ENCODE measurements at places on chromosomes 2 and 18. TPM values are rescaled to one million over a fixed set of nuclear protein-coding genes. Genes with fewer than 3 reads are reported as not detected.
A peak's percentile ranks its signal among the peaks of the same experiment; 100 is the strongest.

DNA sequence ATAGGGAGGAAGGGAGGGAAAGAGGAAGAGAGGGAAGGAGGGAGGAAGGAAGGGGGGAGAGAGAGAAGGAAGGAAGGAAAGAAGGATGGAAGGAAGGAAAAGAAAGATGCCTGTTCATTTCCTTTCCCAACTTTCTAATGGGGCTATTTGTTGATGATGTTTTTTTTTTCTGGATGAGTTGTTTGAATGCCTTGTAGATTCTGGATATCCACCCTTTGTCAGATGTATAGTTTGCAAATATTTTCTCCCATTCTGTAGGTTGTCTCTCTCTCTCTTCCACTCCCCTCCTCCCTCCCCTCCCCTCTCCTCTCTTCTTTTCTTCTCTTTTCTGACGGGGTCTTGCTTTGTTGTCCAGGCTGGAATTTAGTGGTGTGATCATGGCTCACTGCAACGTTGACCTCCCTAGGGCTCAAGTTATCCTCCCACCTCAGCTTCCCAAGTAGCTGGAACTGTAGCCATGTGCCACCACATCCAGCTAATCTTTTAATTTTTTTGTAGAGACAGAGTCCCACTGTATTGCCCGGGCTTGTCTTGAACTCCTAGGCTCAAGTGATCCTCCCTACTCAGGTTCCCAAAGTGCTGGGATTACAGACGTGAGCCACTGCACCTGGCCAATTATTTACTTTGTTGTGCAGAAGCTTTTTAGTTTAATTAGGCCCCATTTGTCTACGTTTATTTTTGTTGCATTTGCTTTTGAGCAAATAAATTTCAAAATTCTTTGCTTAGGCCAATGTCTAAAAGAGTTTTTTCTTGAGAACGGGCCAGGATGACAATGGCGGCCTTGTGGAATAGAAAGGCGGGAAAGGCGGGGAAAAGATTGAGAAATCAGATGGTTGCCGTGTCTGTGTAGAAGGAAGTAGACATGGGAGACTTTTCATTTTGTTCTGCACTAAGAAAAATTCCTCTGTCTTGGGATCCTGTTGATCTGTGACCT is 57.3 kb upstream of the FAM117B start:
- H3K4me1 ChIP-seq: no peaks in the 10 kb centered on the region
- DNase-seq: no peak
- no peak overlapping the region for H3K27ac ChIP-seq
- no peak overlapping the region for H3K4me3 ChIP-seq
- no peaks in the 10 kb centered on the region for H3K27me3 ChIP-seq

GRCh38 chr18:34809451-34810072 is 99.5 kb downstream of the DTNA start:
- no peak overlapping the region for H3K4me3 ChIP-seq
- H3K4me1 ChIP-seq: no peaks in the 10 kb centered on the region
- H3K27me3 ChIP-seq: no peaks in the 10 kb centered on the region
- DNase-seq: no peak
- H3K27ac ChIP-seq: no peak overlapping the region

- no peaks in the 10 kb centered on the region for H3K4me1 ChIP-seq
- H3K27me3 ChIP-seq: no peaks in the 10 kb centered on the region
- no peak overlapping the region for H3K4me3 ChIP-seq
- H3K27ac ChIP-seq: no peak overlapping the region
Observed at GRCh38 chr2:138979131-138979785, 199.1 kb upstream of the NXPH2 start.

Gene COL3A1
- not detected for polyA plus RNA-seq

- H3K4me3 ChIP-seq: no peak overlapping the region
- no peaks in the 10 kb centered on the region for H3K4me1 ChIP-seq
- DNase-seq: no peak
- no peaks in the 10 kb centered on the region for H3K27me3 ChIP-seq
- no peak overlapping the region for H3K27ac ChIP-seq
Observed at GRCh38 chr2:112032224-112032586, 22.9 kb upstream of the TMEM87B start.

Gene MARS2
- 5.1 TPM for polyA plus RNA-seq

DNA sequence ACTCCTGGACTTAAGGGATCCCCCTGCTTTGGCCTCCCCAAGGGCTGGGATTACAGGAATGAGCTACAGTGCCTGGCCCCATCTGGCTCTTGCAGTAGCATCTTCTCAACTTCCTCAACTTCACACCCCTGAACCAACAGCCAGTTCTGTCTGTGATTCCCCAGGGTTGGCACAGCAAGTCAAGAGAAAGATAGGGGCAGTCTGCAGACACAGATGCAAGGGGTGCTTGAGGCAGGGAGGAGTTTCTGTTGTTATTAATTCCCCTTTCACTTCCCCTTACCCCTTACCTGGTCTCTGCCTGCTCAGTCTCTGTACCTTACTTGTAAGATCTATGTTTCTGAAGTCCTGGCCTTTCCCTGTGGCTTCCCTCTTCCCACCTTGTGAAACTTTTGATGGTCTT is 54.1 kb upstream of the MEX3C start:
- H3K4me3 ChIP-seq: no peak overlapping the region
- DNase-seq: peak; percentile 89
- peaks cover 19% of the 10 kb centered on the region for H3K4me1 ChIP-seq
- H3K27ac ChIP-seq: no peak overlapping the region
- H3K36me3 ChIP-seq: no peaks in the 10 kb centered on the region
- no peaks in the 10 kb centered on the region for H3K27me3 ChIP-seq

GRCh38 chr2:40072442-40073232 is 293.6 kb upstream of the THUMPD2 start:
- DNase-seq: no peak
- no peak overlapping the region for H3K4me3 ChIP-seq
- H3K4me1 ChIP-seq: no peaks in the 10 kb centered on the region
- no peaks in the 10 kb centered on the region for H3K27me3 ChIP-seq
- H3K36me3 ChIP-seq: no peaks in the 10 kb centered on the region

DNA sequence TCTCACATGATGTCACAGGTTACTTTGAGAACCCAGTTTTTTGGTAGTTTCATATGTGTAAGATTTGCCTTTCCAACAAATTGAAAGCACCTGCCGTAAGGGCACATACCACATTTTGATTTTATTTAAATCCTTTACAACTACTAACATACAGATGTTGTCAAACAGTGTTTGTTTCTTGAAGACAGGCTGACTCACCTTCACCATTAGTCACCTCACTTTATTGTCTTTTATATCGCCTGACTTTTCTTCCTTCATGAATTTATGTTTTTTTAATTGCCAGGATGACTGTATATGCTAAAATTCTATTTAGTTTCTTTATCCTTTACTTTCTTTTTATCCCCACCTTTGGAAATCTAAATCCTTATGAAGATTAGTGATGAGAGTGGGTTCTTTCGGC is 886.7 kb downstream of the SUCLG1 start:
- H3K4me3 ChIP-seq: no peak overlapping the region
- no peaks in the 10 kb centered on the region for H3K36me3 ChIP-seq
- H3K4me1 ChIP-seq: no peaks in the 10 kb centered on the region

Gene SERPINB4
- not detected for polyA plus RNA-seq

- peaks cover 2% of the 10 kb centered on the region for H3K36me3 ChIP-seq
- DNase-seq: no peak
- H3K4me3 ChIP-seq: no peak overlapping the region
- H3K27ac ChIP-seq: no peak overlapping the region
Observed at GRCh38 chr18:76416911-76417310, 78.1 kb downstream of the ZNF516 start.

DNA sequence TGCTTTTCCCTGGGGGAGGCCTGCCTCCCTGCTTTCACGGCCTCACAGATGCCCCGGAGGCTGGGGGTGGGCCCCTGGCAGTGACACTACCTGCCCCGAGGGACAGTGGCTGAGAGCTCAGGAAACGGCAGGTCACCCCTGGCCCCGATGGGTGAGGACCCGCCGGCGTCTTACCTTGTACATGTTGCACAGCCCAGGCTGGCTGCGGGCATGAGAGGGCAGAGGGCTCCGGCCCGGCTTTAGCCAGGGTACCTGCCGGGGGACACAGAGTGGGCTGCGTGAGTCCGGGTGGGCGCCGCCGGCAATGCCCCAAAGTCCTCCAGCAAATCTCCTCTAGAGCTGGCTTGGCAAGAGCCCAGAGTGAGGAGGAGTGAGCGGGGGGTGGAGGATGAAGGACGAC is 122.9 kb downstream of the MBP start:
- peaks cover 8% of the 10 kb centered on the region for H3K4me1 ChIP-seq
- no peaks in the 10 kb centered on the region for H3K27me3 ChIP-seq
- H3K27ac ChIP-seq: no peak overlapping the region
- H3K4me3 ChIP-seq: no peak overlapping the region

DNA sequence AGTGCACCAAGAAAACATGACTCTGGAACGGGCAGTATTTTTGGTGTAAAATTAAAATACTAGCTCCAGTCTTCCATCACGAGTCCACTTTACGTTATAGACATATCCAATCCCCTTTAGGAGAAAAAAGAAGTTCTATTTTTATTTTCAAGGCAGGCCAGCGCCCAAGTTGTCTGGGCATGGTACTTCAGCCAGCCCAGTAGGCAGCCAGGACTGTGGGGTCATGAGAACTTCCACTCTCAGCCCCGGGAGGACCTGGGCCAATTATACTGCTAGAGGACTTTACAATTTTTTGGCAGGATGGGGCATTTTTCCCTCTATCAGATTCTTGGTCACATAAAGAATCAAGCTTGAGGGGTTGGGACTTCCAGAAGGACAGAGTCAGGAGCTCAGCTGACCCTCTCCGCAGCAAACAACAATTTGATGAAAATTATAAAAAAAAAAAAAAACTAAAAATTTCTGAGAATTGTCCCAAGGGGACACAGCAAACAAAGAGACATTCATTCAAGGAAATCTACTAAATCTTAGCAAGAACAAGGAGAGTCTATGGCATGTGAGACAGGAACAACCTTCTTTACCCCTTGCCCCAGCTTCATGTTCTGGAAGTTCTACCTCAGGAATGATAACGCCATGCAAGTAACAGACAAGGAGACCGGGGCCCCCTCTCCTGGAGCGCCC is 37.3 kb upstream of the B3GNT2 start:
- DNase-seq: no peak
- no peak overlapping the region for H3K4me3 ChIP-seq
- H3K27ac ChIP-seq: no peak overlapping the region

Gene CCL20
- polyA plus RNA-seq: 0.31 TPM

- no peak within 1 kb of the TSS for H3K27ac ChIP-seq
- no peaks in the 10 kb centered on the region for H3K36me3 ChIP-seq
- peaks cover 16% of the 10 kb centered on the region for H3K4me1 ChIP-seq
Observed at GRCh38 chr2:20224716-20225293, at the start of gene SDC1. Gene SDC1, minus strand, starts transcription at chr2:20225130. Its CDS starts 263 bp downstream, at chr2:20224867.

Gene DSC1
- polyA plus RNA-seq: not detected

GRCh38 chr2:118693287-118693822 is 154.1 kb downstream of the EN1 start:
- no peak for DNase-seq
- H3K4me3 ChIP-seq: no peak overlapping the region
- H3K36me3 ChIP-seq: no peaks in the 10 kb centered on the region
- H3K4me1 ChIP-seq: no peaks in the 10 kb centered on the region
- H3K27ac ChIP-seq: no peak overlapping the region

DNA sequence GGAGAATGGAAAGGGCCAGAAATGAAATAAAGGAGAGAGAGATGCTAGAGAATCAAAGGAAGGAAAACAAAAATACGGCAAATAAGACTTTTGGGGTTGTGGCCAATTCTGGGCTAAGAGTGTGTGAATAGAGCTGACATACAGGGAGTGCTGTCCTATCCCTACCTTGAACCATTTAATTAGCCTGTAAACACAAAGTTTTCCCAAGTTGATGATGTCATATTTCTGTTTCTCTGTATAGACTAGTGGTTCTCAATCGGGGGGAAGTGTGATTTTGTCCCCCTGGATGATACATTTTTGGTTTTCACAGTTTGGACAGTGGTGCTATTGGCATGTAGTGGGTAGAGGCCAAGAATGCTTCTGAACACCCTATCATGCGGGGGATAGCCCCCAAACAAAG is 148.8 kb downstream of the ACTR3 start:
- no peaks in the 10 kb centered on the region for H3K27me3 ChIP-seq
- H3K4me3 ChIP-seq: no peak overlapping the region
- DNase-seq: no peak

- no peak overlapping the region for H3K27ac ChIP-seq
- H3K36me3 ChIP-seq: peaks cover 1% of the 10 kb centered on the region
- peaks cover 12% of the 10 kb centered on the region for H3K4me1 ChIP-seq
Observed at GRCh38 chr2:232833830-232834229, 36.2 kb upstream of the SNORC start.

DNA sequence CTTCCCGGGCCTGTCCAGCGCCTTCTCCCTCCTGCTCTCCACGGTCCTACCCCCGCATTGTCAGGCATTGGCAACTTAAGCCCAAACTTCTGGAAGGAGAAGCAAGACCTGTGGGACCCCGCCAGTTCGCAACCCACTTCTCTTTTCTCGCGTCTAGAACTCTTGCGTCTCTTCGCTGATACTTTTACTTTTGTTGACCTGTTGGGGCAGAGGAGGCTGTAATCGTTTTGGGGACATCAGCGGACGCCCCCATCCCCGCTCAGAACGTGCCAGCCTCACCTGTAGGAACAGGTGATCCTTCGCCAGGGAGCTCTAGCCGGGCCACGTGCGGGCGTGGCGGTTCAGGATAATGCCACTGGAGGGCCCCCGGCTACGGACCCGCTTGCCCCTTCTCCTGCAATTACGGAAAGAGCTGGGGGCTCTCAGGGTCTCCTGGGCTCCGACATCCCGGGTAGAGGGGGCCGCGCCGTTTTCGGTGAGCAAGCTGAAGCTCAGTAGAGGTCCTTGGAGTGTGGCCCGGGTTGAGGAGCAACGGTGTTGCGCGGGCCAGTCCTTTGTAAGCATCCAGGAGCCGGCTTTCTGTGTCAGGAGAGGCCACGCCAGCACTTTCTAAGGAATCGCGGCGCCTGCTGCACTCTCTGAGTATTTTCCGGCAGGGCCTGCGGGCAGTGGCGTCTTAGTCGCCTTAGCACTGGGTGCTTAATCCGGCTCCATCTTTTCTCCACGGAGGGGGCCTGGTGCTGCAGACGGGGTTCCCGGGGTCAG is 1.6 kb downstream of the MTCL1 start:
- peak overlapping the region; percentile 48 for H3K4me3 ChIP-seq
- peaks cover 9% of the 10 kb centered on the region for H3K27me3 ChIP-seq
- no peak overlapping the region for H3K27ac ChIP-seq
- H3K4me1 ChIP-seq: peaks cover 22% of the 10 kb centered on the region

DNA sequence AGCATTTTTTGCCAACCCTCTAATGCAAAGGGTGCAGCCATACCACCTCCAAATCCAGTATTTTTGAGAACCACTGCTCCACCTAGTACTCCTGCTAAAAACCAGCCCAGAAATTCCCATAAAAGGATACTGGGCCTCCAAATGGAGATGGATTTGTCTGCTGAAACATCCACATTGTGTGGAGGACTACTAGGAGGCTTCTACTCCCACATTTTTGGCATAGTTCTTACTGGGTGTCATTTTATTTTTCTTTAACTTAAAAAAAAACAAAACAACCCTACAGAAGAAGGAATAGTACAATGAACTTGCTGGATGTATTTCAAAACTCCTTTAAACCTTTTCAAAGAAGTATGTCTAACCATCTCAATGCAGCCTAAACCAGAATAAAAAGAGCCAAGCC is 219.2 kb downstream of the SRBD1 start:
- no peaks in the 10 kb centered on the region for H3K27me3 ChIP-seq
- no peak overlapping the region for H3K4me3 ChIP-seq
- no peak for DNase-seq
- no peak overlapping the region for H3K27ac ChIP-seq
- peaks cover 10% of the 10 kb centered on the region for H3K36me3 ChIP-seq

Gene CNNM4
- 13.0 TPM for polyA plus RNA-seq

Gene UGT1A3
- not detected for polyA plus RNA-seq
